ENCODE measurements at places on chromosomes 3 and 15. TPM values are rescaled to one million over a fixed set of nuclear protein-coding genes. Genes with fewer than 3 reads are reported as not detected.

DNA sequence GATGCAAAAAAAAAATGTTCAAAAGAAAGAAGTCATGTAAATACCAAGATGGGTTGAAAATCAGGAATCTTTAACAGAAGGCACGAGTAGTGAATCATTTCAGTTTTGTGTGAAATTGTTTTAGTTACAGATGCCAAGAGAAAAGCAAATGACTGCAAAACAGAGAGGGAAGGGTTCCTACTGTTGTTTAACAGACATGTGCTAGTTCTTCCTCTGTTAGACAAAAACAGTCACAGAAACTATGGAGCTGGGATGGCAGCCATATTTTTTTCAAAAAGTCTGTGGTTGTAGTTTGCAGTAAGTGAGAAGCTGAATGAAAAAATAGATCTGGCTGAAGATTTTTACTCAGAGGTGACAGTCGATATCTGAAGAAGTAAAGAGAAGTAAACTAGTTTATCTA lies 511.9 kb downstream of the ZIC1 start:
- no peak for DNase-seq

DNA sequence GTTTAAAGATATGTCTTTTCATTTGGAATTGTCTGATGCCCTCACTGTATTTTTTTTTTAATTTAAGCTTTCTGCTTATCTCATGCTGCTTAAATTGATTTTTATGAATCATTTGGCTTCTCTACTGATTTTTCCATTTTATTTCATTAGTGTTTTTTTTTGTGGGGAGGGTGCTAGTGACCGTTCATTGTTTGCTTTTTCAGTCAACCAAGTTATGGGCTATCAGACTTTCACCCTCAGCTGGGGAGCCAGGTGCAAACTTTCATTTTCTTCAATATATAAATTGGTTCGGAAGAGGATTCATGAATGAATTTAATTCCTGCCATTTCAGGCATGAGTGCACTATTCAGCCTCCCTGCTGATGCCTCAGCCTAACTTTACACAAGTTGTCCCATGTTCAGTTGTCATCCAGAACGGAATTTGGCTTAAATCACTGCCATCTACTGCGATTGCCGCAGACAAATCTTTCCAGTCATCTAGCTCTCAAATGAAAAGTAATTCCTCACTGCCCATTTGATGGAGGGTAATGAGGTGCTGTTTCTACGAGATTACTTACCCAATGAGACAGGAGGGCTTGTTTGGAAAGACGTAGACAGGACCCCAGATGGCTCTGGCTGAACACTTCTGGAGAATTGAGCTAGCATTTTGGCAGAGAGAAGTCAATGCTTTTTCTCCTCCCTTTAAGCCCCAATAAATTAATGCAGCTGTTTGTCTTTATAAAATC lies 89.9 kb upstream of the RORA start:
- no peak for DNase-seq

DNA sequence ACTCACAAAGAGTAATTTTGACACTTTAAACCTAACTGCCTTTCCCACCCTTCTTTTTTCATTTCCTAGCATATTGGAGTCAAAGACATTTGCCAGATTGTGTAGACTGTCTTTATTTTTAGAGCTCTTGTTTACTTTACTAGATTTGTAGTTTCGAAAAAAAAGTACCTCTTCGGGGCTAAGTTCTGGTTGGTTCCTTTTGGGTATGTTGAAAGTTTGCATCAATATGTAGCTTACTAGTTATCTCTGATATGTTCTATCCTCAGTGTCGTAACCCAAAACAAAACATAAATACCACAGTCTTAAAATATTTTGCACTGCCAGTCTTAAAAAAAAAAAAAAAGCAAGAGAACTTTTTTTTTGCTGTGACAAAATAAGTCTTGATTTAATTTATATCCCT lies 52.2 kb downstream of the REC114 start:
- DNase-seq = no peak

Gene SIAH2
- 27.4 TPM for total RNA-seq

DNA sequence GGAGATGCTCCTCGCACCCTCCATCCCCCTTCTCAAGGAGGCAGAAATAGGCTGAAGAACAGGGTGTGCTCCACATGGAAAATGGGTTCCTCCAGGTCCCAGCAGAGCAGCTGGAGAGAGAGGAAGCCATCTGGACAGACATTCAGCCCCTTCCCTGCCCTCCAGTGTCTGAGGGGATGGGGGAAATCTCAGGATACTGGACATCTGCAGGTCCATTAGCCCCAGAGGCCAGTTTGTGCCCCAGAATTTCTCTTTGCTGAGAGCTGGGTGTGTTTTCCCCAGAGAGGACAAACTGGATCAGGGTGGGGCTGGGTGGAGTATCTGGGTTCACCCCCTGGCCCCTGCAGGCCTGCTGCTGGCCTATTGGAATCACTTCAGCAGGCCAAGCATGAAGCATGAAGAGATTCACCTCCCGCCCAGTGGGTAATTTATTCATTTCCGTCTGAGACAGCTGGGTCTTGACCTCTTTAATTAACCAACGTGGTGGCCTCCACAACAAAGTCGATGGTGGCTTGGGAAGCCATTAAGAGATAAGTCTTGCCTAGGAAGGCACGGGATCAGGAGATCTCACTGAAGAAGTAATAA lies 4.6 kb downstream of the FAM3D start:
- DNase-seq = no peak

DNA sequence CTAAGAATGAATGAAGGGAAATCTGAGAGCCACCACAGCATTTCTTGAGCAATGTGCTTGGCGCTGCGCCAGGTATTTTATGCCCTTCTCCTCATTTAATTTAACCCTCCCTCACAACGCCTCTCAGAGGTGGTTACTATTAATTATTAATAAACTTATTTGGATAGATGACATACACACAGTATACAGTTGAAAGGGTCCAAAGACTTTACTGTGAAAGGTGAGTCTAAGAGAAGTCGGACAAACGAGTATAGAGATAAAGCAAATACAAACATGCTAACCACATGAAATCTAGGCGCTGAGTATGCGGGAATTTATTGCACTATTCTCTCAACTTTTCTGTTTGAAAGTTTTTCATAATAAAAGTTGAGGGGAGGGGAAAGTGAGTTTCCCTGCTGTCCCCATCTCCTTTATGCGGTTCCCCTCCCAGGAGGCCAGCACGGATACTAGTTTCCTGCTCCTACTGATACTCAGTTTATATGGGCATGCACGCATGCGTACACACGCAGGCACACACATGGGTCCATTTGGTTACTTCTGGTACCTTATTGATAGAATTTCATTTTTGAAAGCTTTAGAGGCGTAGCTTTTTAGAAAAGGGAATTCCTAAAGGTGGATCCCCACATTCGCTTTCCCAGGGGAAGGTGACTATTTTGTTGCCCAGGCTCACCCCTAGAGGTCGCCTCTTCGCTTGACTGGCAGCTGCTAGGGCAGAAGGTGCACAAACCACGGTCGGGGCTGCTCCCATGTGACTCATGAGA lies 28.5 kb upstream of the KCTD6 start:
- peak; percentile 17 for DNase-seq

Gene CCRL2
- 2.5 TPM for total RNA-seq

DNA sequence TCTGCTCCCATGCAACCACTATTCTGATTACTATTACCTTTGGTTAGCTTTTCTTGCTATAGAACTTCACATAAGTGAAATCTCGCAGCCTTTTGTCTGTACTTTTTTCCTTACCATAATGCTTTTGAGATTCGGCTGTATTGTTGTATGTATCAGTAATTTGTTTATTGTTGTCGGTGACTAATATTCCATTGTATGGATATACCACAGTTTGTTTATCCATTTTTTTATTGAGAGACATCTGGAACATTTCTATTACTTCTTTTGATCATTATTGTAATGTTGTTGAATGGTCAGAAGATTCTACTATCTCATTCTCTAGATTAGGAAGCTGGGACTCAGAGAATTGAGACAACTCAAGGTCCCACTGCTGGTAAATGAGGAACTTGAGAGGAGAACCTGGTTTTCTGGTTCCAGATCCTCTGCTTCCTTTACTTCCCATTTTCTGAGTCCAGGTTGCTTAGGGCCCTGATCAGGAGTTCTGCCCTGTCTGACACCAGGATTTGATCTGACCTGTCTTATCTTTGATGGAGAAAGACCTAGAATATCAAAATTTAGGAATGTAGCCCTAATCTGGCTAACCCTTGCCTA lies 18.2 kb upstream of the SPTSSB start:
- DNase-seq = no peak

DNA sequence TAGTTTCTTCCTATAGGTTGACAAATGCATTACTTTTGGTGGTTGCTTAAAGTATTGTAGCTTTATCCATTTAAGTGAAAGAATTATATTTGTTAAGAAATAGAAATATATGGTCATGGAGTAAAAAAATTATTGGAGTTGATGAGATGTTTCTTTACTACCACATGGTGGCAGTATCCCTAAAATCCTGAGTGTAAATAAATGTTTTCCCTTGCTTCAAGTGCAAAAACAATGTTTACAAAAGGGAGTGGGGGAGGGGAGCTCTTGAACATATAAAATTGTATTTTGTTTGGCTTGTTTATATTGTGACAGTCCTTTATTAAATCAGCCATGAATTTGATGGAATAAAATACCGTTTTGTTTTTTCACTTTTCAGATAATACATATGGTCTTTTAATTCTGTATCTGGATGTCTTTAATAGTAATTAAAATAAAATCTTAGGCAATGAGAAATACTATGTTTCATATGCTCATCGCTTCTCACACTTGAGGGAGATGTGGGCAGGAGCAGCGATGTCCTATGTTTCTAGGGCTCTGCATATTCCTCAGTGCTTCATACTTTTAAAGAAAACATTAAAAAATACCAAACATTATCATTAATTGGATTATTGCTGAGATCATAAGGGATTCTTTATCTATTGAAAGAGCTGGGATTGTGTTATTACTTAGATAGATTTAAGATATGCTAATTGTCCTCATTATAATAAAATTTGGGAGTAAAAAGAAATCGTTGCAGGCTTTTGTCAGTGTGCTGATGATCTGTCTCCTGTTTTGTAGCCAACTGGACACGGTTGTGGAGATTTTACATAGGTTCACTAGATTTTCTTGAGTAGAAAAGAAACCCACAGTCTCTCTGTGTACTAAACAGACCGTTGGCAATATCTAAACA lies 349.7 kb downstream of the TUSC7 start:
- DNase-seq = no peak

GRCh38 chr3:102688556-102688930 lies 253.7 kb downstream of the ZPLD1 start:
- DNase-seq = no peak

DNA sequence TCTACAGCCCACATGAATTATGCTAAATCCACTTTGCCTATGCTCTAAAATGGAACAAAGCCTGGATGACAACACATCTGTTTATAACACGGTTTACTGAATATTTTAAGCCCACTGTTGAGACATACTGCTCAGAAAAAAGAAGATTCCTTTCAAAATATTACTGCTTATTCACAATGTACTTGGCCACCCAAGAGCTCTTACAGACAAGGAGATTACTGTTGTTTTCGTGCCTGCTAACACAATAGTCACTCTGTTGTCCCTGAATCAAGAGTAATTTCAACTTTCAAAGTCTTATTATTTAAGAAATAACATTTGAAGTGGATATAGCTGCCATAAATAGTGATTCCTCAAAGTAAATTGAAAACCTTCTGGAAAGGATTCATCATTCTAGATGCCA lies 70.9 kb downstream of the ANKRD28 start:
- DNase-seq = no peak

DNA sequence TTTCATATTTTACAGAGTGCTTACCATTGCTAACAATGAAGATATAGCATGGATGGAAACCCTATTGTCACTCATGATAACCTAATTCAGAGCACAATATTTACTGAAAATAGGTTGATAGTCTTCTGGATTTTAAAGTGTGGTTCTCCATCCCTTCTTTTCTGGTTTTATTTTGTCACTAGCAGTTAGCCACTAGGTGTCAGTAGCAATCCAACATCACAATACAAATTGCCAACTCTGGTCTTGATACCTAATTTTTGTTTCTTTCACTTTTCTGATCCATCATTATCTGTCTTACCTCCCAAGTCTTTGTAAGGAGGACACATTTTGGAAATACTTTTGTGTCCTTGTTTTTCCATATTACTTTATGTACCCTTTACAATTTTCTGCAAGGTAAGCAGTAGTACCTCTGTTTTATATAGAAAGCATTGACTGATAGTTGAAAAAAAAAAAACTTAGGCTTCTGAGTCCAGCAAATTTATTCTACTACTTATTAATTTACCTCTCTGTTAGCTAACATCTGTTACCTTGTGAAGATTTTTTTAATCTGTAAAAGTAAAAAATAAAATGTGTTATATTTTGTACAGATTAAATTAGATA lies 28.3 kb upstream of the CRYBG3 start:
- peak; percentile 4 for DNase-seq

- no peak for DNase-seq
Observed at GRCh38 chr3:101521211-101521701, 8.2 kb upstream of the SENP7 start.

Gene SRP14
- 115 TPM for total RNA-seq

DNA sequence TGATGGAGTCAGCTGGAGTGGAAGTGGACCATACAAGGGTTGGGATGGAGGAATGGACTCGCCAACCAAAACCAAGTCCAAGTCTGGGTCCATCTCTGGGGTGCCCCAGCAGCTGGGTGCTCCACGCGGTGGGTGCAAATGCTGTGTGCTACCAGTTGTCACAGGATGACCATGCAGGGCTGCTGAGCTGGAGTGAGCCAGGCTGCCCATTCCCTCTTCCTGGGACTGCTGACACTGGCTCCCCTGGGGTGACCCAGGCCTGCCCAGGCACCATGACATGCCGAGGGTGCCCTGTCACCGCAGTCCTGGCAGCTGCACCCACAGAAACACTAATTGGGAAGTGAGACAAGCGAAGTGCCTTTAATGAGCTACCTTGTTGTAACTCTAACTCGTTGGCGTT lies 140.2 kb downstream of the TPRA1 start:
- no peak for DNase-seq

Gene FANCD2OS
- not detected for total RNA-seq

DNA sequence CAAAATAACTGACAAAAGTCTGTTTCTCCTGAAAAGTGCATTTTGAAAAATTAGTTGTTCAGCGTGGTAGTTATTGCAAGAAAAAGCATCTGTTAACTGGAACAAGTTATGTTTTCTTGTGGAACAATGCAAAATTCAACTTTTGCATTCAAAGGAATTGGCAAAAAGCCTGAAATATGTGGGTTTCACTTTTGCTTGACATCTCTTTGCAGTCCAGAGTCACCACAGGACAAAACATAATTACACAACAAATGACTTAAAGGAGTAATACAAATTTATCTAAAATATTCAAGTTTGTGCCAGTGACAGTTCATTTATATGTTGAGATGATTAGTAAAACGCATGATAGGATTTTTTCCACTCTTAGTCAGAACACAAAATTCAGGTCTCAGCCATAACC lies 96.3 kb upstream of the P2RY1 start:
- no peak for DNase-seq

DNA sequence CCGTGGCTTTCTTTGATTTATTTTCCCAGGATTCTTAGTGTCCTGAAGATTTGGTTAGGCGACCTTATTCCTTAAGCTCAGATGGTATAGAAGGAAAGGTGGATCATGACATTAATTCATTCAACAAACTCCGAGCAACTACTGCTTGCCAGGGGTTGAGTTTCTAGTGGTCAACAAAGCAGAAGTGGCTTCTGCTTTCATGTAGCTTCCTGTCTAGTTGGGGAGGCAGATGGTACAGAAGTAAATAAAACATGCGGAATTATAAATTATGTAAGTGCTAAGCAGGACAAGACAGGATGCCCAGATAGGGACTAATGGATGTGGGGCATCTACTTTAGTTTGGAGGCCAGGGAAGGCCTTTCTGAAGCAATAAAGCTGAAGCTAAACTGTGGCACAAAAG lies 15.6 kb downstream of the EEFSEC start:
- DNase-seq = no peak

- DNase-seq = no peak
Observed at GRCh38 chr3:112394003-112394640, 61.2 kb downstream of the CD200 start.

Data from urinary bladder (tissue), 4 donors.